Hypothalamus (tissue), 51 donors: ENCODE measurements at places on chromosomes 5 and 9.

DNA sequence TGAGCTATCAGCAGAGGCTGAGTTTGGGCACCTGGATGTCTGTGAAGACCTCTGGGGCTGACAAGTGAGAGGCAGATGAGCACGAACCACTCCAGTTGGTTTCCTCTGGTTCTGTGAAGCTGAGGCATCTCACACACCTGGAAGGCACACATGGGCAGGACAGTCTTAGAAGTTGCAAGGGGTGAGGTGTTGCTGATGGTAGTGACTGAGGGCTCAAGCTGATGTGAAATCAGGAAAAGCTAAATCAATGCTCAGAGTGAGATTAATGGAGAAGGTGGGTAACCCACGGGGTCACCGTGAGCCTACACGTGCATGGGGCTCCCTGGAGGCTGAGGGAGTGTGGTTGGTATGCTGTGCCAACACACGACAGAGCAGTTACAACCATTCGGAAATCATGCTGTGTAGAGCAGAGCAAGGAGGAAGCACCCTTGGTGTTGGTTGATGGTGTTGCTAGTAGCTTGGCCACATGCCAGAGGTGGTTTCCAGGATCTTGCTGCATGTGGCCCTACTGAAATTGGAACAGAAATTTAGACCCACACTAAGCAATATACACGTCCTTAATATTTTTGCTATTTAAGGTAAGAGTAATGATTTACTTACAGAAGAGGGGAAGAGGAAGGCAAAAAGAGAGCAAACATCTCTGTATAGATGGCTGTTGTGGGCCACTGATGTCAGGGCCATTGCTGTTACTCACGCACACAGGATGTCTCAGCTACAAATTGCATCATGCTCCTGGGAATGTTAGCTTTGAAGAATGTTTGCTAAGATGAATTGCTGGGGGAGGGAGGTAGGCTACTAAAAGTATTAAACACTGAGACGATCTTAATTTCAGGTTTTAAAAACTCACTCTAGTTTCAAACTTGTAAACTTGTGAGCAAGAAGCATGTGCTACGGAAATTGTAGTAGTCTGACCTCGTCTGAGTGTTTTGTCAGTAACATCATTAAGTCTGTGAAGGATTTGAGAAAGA is 170.5 kb downstream of the ARHGEF28 start:
- DNase-seq = no peak

DNA sequence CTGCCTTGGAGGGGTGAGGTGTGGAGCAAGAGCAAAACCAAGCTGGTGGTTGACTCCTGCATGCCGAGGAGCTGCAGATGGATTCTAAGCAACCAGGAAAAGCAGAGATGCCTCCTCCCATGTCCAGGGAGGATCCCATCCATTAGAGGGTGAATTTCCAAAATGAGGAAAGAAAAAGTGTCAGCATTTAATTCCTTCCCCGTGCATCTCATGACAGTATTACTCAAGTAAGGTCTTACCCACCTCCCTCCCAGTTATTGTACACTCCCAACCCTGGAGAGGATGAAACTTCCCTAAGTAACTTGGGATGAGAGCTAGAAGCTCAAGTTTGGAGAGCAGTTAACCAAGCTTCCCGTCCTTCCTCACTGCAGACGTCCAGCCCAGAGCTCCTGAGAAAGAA is 19.9 kb downstream of the C9orf152 start:
- DNase-seq = no peak

- no peak for DNase-seq
Observed at GRCh38 chr5:154193701-154194121, 3.2 kb downstream of the GALNT10 start.

DNA sequence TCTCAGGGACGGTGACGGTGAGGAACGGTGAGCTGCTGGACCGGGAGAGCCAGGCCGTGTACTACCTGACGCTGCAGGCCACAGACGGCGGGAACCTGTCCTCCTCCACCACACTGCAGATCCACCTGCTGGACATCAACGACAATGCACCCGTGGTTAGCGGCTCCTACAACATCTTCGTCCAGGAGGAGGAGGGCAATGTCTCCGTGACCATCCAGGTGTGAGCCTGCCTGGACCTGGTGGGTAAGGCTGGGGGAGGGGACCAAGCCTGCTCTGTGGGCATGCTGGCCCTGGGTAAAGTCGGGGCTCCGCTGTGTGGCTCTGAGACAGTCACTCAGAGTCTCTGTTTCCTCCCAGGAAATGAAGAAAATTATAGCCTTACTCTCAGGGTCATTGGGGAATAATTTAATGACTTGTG is 29.3 kb downstream of the CDHR2 start:
- DNase-seq = no peak

DNA sequence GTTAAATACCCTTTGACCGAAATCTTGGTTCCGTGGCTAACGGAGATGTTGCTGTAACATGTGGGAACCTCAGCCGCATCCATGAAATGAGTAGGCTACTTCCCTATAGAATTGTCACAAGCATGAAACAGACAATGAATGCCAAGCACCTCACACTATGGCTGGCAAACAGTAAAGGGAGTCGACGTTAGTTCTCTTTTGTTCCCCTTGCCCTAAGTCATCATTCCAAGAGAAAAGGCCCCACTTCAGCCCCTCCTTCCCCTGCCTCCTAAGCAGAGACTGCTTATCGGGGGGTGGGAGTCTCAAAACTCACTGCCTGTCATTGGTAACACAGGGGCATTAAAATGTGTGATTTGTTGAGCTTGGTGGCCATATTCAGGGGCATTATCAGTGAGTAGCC is 159.6 kb downstream of the MAPKAP1 start:
- DNase-seq = no peak

DNA sequence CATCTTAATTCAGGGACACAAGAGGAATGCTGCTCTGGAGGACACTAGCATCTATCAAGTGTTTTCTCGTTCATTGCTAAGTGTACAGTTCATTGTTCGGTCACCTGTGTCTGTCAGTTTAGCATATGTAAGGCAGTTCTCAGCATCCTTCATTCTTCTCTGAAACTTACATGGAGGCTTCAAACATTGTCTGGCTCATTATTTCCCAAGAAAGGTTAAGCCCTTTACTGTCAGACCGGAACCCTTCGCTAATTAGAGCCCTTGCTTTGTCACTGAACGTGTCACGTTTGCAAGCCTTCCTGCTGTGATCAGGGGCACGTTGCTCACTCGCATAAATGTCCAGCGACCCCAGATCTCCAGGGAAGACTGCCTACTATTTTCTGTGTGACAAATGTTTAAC is 62.3 kb upstream of the RIOK2 start:
- DNase-seq = no peak

DNA sequence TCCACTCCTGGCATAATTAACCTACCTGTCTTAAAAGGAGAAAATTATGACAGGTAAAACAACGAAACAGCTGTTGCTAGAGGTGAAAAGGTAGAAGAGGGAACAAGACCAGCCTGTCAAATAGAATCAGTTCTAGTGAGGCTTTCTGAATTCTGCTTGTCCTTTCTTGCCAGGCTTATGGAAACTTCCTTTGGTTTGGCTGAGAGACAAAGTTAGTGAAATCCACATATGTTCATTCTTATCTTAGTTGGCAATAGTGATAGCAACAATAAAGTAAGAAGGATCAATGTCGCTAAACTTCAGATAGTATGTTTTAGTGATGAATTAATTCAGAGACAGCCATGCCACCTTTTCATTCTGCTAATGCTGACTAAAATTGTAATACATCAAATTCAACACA is 34.4 kb downstream of the HAPLN1 start:
- DNase-seq = no peak

- no peak for DNase-seq
Observed at GRCh38 chr9:29282121-29282520, 1708.8 kb upstream of the C9orf72 start.

GRCh38 chr5:105952875-105953274 is 1717.9 kb downstream of the EFNA5 start:
- DNase-seq = no peak

DNA sequence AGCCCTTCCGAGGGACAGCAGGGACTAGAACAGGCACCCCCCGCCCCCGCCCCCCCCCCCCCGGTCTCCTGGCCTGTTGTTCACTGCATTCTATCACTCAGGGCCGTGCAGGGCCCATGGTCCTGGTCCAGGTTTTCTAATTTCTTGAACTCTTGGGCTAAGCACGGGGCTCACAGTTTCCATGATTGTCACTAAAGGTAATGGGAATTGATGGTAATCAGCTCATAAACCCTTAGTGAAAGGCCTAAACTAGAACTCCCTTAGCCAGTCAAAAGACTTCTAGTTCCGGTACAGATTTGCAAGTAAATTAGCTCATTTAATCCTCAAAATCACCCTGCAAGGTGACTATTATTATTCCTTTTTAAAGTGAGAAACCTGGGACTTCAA is 14.7 kb upstream of the PWWP2A start:
- no peak for DNase-seq

DNA sequence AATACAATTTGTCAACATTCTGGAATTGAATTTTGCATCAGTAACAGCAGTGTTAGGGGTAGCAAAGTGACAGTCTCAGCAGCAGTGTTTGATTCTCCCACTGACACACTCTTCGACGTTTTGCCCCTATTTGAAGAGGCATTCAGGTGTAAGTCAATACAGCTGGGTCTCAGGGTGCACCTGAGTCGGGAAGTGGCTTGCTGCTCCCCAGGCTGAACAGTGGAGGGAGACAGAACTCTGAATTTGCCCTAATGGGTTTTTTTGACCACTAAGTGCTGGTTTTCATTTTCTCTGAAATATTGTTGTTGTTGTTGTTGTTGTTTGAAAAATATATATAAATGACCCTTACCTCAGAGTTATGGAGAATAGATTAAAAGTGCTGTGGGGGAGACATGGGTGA is 223.2 kb downstream of the TLR4 start:
- no peak for DNase-seq

DNA sequence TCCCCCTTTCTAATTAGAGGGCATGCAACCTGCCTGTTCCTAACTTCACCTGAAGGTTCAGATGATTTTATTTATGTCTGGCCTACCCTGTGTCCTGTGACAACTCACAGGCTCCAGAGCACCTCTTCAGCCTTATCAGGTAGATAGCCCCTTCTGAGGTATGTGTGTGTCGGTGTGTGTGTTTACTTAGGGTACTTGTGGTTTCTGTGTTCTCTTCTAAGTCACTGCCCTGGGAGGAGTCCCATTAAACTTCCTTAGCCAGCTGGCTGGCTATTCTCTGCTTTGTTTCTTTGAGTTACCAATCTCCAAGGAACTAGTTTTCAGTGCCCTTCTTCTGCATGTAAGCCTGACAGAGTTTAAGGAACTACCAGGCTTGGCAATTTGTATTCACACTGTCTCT is 74.9 kb downstream of the UNC13B start:
- DNase-seq = no peak

GRCh38 chr5:84494453-84494852 is 109.8 kb upstream of the EDIL3 start:
- DNase-seq = no peak

DNA sequence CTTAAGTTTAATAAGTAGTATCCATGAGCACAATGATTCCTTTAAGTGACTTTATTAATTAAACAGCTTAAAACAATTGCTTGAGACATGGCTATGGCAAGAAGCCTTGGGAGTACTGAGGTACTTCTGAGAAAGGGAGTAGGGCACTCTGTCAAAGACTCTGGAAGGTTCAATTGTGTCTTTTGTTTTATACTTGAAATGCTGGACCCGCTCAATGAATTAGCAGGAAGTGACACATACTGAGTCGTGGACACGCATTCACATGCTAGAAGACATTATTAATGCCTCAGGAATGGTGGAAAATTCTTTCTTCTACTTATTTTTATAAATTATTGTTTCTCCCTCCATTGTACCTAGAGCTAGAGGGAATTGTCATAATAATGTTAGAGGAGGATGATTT is 347.3 kb upstream of the ZNF608 start:
- no peak for DNase-seq

- DNase-seq = no peak
Observed at GRCh38 chr9:79615038-79615437, 43.3 kb downstream of the TLE4 start.

DNA sequence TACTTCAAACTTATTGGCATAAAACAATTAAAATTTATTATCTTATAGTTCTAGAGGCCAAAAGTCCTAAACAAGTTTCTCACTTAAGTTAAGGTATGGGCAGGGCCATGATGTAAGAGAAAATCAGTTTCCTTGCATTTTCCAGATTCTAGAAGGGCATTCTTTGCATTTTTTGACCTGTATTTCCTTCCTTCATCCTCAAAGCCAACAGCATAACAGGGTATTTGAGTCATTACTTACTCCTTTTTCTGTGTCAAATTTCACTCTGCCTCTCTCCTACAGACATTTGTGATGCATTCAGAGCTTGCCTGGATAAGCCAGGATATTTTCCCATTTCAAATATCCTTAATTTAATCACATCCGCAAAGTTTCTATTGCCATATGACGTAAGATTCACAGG is 1499.0 kb downstream of the EFNA5 start:
- DNase-seq = no peak

- DNase-seq = no peak
Observed at GRCh38 chr5:178338750-178339144, 106.1 kb upstream of the PHYKPL start.

GRCh38 chr5:176407456-176408251 is 8.7 kb downstream of the CLTB start:
- no peak for DNase-seq

DNA sequence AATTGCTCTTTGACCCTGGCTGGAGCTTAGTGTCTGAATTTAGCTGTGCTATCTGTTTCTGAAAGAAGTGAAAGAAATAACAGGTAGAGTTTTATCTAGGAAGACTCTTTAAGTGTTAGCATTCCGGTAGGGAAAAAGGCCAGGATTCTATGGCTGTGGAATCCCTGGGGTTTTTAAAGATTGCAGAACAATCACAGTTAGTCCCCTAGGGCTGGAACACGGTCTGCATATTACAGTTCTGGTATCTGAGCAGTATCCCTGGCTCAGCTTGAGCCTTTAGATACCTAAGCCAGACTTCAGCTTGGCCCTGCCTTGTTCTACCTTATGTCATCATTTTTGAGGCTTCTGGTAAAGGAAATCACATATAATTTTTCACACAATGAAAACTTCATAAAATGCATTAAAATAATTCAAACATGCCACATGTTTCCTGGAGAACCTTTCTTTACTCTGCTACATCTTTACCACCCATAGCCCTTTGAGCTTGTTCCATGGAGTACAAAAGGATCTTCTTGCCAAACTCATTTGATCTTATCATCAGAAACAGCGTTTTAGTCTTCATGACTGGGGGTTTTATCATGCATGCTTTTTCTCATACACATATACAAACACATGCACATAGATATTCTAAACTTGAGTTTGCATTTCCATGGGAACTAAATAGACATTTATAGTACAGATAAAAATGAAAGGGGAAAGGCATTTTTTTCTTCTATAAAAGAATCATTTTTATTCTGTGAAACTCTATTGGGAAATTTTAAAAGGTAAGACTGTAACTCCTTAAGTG is 410.8 kb downstream of the CETN3 start:
- no peak for DNase-seq

- DNase-seq = no peak
Observed at GRCh38 chr5:53936481-53937352, 373.7 kb downstream of the ARL15 start.

DNA sequence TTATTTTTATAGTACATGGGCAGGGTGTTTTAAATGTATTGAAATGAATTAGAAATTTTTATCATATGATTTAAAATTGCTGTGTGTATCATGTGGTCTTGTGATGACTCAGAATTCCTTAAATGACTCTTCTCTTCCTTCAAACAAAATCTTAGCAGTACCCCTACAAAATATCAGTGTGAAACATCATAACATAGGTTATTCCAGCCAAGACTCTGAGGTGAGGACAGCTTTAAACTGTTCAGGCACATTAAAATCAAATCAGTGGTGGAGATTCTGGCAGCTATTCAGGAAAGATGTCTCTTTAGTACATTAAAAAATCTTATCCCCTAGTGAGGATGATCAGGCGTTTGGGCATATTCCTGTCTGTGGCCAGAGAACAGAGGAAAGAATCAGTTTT is 174.0 kb downstream of the MAN2A1 start:
- no peak for DNase-seq
